ENCODE measurements at places on chromosomes 16 and 17. TPM values are rescaled to one million over a fixed set of nuclear protein-coding genes. Genes with fewer than 3 reads are reported as not detected.

HSF4 gene
- total RNA-seq, result 51.3 TPM

BTBD17 gene
- not detected for total RNA-seq

- no peak for DNase-seq
Observed at GRCh38 chr16:90046122-90046970, 27.1 kb upstream of the DBNDD1 start.

DNA sequence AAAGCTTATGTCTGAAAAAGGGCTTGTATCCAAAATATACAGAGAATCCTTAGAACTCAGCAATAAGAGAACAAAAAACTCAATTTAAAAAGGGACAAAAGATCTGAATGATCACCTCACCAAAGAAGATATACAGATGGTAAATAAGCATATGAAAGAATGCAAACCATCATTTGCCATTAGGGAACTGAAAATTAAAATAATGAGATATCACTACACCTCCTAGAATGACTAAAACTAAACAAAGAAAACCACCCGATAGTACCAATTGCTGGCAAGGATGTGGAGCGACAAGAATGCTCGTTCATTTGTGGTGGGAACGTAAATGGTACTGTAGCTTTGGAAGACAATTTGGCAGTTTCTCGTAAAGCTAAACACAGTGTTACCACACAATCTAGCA, 66.9 kb upstream of the MPHOSPH6 start:
- no peak for DNase-seq

DNA sequence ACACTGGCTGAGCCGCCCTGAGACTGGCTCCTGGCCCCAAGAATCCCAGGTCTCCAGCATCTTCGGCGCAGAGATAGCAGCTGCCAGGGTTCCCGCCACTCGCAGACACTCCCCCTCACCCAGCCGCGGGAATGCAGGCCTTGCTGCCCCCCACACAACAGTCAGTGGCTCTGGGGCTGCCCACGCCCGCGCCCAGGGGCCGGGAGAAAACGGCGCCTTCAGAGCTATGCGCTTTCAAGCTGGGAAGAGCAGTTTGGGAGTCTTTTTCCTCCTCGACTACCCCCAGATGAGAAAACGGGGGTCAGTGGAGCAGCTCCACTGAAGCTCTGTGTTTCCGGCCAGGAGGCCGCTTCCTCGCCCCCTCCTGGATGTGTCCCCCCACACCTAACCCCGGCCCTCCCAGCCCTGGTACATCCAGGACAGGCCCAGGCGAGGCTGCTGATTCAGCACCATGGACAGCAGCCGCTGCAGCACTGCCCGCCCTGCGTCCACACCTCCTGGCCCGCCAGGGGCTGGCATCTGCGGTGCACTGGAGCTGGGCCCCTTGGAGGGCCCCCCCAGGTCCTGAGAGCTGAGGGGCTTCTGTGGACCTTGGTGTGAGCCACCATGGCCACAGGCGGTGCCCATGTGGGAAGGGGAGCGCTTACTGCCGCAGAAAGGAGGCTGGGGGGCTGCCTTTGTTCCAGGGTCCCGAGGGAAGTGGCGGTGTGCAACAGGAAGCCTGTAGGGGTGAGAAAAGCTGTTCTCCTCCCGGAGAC, 35.7 kb downstream of the CACNA1H start:
- DNase-seq, result no peak

- no peak for DNase-seq
Observed at GRCh38 chr16:21722771-21723455, 59.1 kb downstream of the OTOA start.

Measured in mucosa of gallbladder (tissue), 1 donor.